ENCODE measurements at places on chromosomes 5 and 9.

DNA sequence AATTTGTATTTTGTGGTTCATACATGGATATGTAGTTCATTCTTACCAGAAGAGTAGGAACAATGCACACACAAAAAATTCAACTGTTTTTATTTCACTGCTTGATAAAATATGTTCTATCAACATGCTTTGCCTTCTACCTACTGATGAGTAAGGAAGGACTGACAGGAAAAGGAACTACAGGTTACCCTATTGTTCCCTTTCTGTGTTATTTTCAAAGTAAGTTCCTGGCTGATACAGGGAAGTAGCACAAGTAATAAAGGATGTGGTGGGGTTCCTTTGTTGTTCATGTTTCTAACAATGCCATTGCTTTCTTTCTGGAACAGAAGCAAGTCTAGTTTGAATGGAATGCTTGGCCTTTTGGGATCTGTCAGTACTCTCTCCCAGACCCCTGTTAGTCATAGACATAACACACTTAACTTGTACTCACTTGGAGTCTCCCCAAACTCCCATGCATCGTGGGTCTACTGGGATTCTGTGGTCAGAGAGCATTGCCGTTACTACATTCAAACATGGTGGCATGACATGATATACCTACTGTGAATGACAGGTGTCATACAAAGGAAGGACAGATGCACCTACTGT, 20.2 kb upstream of the ALDOB start:
- no peak for DNase-seq

- DNase-seq: no peak
Measured at GRCh38 chr5:124996023-124996763, 249.8 kb upstream of the ZNF608 start.

- DNase-seq: no peak
Measured at GRCh38 chr5:150345716-150346115, 11.8 kb upstream of the TCOF1 start.

DNA sequence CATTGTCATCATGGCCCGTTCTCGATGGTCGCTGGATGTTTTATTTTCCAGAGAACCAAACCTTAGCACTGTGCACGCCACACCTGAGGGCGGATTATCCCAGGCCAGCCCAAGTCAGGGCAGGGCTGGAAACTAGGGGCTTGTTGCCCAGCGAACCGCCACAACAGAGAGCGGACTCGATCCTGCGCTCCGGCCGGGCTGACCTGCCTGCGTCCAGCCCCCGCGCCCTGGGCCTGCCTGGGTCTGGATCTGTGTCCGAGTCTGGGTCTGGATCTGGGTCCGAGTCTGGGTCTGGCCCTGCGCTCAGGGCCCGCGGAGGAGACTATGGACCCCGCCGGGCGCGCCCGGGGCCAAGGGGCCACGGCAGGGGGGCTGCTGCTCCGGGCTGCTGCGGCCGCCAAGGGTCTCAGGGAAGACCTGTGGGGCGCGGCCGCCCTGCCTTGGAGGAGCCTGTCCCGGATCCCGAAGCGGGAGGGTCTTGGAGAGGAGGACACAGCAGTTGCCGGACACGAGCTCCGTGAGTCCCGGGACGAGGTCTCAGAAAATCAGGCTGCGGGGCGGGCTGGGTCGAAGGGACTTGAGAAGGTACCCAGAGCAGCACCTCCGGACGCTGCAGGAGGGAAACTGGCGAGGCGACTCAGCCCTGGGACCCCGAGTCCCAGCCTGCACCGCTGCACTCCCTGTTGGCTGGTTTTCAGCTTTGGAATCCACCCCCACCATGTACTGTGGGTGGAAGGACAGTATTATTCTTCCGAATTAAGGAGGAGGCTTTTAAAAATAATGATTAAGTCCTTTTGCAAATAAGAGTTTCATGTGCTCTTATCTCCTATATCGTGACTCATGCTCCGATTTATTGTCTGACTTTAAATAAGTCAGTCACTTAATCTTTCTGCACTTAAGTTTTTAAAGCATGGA, at the start of gene ANKDD1B:
Gene ANKDD1B, plus strand, starts transcription at position 143 of the 915 bp plus-strand sequence. Its CDS starts 182 bp downstream, at position 325.
- DNase-seq: no peak

DNA sequence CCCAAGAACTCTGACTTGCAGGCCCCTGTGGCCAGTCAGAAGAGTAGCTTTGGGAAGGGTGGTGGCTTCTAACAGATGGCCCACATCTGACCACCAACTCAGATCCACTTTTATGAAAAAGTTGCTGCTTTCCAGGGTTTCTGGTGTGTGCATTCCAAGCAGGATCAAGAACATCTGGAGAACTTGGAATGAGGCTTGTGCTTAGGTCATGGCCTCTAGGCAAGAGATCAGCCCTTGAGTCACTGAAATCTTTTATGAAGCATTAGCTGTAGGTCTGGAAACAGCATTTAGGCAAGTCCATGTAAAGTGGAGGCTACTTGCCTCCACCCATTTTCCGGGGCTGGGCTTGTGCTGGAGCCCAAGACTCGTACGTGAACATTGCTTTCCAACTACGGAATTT, 433.3 kb downstream of the SH3GL2 start:
- no peak for DNase-seq

- DNase-seq: no peak
Measured at GRCh38 chr5:147578228-147579024, 68.6 kb upstream of the DPYSL3 start.

DNA sequence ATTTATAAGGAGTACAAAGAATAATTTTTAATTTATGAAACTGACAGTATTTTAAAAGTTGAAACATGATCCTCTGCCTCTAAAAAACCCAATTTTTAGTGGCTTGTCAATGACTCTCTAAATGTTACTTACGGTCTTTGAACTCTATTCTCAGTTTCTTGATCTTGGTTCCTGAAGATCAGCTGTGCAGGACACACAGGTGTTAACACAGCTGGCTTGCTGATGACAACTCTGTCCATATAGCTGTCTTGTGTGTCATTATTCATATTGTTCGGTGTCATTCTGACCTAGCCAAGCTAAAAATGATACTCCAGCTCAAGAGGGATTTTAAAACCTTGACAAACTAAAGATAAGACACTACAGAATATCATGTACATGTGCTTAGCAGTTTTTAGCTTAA, 314.5 kb downstream of the CCDC171 start:
- DNase-seq: no peak

DNA sequence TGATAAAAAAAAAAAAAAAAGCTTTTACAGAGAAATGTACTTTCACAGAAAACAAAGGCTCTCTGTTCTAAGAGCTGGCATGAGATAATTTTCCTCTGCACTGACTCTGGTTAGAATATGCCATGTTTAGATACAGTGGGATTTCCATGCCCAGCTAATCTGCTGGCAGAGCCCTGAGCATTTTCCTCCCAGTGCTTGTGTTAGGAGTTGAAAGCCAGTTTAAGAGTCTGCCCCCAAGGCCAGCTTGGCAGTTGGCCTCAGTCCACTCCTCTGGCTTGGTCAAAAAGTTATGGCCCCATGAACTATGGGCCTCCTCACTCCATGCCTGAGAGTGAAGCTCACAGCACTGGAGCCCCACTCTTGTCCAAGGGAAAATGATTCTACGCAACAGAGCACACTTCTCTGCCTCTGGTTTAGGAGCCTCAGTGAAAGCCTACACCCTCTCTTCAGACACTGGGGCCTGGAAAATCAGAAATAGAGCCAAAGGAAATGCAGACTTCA, 21.9 kb downstream of the MOCS2 start:
- no peak for DNase-seq

DNA sequence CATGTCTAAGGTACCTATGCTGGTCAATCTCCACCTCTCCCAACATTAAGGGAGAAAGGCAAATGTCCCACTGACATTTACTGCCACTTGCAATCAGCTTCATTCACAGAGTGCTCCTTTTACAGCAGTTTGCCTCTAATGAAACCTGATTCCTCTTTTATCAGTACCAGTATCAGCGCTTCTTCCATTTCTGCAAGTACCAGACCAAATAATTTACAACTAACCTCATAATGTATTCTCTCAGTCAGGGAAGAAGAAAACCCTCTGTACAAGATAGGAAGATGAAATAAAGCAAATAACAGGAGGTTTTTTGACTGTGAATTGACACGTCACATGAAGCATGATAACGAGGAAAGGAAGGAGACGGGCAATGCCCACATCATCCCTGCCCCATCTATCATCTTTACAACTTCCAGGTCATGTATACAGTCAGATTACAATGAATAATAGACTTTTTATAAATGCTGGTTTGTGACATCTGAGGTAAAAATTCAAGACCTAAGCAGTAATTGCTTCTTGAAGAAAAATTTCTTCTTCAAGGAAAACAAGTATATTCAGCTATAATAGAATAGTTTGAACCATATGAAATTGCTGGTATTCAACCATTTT, 21.9 kb downstream of the ABITRAM start:
- DNase-seq: no peak

DNA sequence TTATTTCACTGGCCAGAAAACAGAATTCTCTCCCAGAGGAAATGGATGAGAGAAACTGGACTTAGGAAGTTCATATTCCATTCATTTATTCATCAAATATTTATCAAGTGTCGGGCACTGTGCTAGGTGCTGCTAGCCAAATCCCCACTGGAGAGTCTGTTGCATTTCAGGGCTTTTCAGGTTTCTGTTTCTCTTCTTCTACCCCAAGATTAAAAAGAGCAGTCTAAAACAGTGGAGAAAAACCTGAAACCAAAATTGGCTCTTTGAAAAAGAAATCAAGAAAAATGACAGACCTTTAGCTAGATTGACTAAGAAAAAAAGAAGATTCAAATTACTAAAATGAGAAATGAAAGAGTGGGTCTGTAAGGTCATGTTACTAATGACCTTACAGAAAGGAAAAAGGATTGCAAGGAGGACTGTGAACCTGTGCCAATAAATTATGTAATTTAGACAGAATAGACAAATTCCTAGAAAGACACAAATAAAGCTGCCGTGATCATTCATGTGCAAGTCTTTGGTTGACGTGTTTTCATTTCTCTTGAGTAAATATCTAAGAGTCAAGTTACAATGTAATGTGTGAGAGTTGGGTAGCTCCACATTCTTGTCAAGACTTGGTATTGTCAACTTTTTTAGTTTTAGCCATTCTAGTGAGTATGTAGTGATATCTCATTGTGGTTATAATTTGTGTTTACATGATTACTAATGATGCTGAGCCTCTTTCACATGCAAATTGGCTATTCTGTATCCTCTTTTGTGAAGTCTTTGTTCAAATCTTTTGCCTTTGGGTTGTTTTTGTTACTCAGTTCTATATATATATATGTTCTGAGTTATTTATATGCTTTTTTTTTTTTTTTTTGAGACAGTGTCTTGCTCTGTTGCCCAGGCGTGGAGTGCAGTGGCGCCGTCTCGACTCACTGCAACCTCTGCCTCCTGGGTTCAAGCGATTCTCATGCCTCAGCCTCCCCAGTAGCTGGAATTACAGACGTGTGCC, 23.7 kb downstream of the SNX30 start:
- DNase-seq: no peak

GRCh38 chr9:113547501-113547900, 84.0 kb downstream of the RGS3 start:
- DNase-seq: no peak

GRCh38 chr9:121105531-121105930, 30.8 kb downstream of the CNTRL start:
- no peak for DNase-seq

DNA sequence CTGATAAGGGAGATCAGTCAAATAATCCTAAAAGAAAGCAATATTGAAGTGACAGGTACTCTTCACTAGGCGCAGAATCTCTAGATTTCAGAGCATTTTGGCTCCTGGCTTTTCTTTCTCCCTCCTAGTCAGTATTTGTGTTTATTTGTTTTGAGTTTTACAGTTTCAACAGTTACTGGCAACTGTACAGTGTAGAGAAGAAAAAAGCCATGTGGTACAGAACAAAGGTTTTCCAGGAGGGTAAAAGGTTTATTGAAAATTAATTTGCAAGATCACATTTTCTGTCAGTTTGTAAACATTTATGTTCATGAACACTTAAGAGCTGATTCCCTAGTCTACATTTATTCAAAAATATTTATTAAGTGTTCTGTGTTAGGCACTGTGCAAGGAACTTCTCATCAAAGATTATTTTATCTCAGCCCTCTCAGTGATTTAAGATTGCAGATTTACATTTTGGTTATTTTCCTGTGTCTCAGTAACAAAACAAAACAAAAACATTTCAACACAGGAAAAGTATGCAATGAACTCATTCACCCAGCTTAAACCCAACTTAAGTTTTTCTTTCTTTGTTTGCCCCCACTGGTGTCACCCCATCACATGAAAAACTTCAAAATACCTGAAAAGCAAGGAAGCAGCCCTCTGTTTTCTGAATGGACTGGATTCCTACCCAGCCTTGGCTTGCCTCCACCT, 12.9 kb downstream of the MINAR2 start:
- DNase-seq: no peak

- no peak for DNase-seq
Measured at GRCh38 chr9:5817862-5818261, 15.1 kb downstream of the ERMP1 start.

GRCh38 chr9:713091-713490, 128.4 kb upstream of the DMRT1 start:
- DNase-seq: no peak

DNA sequence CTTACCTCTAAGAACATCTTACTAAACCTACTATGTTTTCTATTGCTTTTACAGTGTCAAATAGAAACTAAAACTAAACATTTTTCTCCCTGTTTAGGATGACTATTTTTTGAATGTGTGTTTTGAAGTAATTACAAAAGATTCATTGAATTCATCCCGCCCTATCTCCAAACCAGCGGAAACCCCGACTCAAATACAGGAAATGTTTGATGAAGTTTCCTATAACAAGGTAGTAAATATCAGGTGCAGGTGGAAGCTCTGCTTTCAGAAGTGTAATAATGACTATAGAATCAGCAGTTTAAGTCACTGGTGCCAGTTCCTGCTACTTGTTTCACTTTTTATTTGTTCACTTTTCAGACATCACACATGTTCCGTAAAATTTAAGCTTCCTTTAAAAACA, 20.0 kb downstream of the ERAP2 start:
- DNase-seq: no peak

DNA sequence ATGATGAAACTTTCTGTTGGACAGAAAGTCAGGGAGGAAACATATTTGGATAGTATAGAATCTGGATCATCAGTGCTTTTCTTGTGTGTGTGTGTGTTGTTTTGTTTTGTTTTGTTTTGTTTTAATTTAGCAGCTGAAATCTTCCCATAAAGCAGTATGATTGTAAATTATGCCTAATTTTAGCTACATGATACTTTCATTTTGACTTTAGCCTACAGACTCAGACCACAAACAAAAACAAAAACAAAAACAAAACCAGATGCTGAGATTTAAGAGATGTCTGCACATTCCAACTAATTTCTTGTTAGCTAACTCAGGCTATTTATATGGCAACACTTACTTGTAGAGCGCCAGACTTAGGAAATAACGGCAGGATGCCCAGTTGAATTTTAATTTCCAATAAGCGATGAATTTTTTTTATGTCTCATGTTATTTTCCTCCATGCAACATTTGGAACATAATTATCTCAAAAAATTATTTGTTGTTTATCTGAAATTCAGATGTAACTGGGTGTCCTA, 119.5 kb upstream of the TRPC7 start:
- DNase-seq: no peak

DNA sequence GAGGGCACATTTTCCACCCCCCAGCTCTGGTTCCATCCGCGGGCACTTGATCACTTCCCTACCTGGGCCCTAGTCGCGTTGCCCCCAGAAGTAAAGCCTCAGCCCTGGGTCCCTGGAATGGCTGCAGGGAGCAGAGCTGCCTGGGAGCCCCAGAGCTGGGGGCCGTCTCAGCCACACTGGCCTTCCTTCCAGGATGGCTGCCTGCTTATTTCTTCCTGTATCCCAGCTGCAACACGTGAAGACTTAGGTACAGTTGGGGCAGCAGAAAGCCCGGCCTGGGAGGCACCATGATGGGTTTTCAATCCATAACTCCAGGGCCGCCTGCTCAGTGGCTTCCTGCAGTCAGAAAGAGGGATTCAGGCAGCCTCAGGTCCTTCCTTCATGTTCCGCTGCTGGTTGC, 232.3 kb downstream of the IRX2 start:
- DNase-seq: no peak

GRCh38 chr9:87375397-87376073, 122.1 kb upstream of the DAPK1 start:
- no peak for DNase-seq
